ENCODE measurements at places on chromosomes 1 and 21.

- DNase-seq: no peak
Measured at GRCh38 chr1:36625253-36625934, 142.7 kb upstream of the CSF3R start.

- no peak for DNase-seq
Measured at GRCh38 chr1:1594602-1595260, 5.2 kb downstream of the FNDC10 start.

- DNase-seq: no peak
Measured at GRCh38 chr1:67843331-67843730, 10.1 kb upstream of the GNG12 start.

GRCh38 chr1:235072096-235072495 lies 56.5 kb downstream of the TOMM20 start:
- DNase-seq: no peak

DNA sequence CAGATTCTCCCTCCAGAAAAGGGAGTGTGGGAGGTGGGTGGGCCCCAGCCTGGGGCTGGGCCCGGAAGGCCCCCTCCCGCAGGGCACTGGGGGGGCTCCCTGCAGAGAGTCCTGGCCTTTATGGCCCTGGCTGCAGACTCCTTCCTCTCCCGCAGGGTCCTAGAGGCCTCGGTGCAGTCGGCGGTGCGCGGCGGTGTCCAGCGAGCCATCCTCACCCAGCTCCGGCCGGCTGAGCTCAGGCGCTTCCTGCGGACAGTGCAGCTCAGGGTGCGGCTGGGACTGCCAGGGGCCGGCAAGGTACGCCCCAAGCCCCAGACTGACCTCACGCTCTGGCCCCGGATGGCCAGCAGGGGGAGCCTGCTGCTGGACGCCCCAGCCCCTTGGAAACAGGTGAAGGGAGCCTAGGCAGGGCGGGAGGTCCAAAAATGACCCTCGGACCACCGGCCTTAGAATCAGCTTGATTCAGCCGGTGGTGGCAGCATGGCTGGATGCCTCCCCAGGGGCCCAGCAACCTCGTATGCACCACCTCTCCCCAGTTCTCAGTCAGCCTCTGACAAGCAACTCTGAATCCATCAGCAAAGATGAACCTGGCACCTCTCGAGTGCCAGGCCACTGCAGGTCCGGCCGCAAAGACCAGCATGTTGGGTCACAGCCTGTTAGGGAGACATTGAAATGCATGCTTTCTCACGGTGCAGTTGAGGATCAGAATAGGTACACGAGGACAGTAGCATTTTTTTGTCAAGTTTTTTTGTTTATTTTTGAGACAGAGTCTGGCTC lies 20.6 kb downstream of the MTHFR start:
- DNase-seq: peak; percentile 37

DNA sequence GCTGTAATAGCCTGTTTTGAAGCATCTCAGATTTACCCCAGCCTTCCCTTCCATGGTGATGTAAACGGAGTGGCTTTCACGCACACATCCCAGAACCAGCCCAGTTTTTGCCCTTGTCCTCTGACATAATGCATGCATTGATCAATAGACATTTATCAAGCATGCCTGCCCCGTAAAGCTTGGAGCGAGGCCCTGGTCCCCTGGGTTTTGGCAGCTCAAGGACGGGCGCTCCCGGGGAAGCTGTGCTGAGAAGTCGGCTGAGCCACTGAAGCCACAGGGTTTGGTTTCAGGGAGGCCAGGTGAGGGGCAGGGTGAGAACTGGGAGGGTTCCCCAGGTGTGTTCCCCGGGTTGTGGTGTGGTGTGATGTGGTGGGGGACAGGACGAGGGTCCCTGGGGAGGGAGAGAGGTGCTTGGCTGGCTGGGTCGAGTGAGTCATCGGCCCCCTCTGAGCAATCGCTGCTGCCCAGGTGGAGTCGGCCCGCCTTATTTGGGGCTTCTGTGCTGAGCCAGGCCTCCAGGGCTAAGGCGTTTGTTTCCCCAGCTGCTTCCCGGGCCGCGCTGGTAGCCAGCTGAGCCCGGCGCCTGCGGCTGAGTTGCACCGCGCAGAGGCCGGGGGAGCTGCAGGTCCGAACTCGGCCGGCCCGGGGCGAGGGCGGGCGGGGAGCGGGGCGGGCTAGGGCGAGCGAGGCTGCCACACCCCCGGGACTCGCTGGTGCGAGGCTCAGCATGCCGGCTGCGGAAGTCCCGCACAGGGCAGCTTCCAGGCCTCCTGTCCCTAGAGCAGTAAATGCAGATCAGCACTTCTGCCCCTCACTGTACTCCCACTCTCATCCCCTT lies 23.6 kb downstream of the ATP2B4 start:
- peak; percentile 63 for DNase-seq

GRCh38 chr1:116477429-116477828 lies 93.4 kb downstream of the CD58 start:
- DNase-seq: no peak

GRCh38 chr1:81781749-81782148 lies 19.0 kb upstream of the ADGRL2 start:
- no peak for DNase-seq

DNA sequence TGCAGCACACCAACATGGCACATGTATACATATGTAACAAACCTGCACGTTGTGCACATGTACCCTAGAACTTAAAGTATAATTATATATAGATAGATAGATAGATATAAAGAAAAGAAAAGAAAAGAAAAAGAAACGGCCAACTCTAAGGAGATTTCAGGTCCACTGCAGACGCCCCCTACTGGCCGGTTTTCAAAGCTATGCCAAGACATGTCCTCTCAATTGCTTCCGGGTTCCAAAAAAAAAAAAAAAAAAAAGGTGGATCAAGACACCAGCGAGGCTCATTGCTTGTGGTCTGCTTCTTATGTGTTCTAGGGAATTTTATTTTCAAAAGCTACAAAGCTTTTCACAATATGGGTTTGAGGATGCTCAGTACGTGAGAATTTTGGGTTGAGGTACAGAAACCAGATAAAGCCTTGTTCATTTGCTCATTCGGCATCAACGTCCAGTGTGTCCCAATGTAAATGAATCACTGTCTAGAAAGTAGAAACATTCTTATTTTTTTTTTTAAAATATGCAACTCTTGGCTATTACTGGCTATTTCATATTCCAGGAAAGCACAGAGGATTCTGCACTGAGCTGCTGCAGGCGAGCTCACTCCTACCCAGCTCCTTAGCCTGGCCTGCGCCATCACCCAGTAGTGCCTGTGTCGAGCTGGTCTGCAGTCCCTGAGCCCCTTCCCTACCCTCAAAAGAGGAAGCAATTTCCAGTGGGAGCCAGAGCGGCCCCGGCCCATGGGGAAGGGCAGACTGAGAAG lies 643.0 kb downstream of the KIF26B start:
- DNase-seq: no peak

- no peak for DNase-seq
Measured at GRCh38 chr1:157262891-157263290, 124.7 kb upstream of the ETV3 start.

DNA sequence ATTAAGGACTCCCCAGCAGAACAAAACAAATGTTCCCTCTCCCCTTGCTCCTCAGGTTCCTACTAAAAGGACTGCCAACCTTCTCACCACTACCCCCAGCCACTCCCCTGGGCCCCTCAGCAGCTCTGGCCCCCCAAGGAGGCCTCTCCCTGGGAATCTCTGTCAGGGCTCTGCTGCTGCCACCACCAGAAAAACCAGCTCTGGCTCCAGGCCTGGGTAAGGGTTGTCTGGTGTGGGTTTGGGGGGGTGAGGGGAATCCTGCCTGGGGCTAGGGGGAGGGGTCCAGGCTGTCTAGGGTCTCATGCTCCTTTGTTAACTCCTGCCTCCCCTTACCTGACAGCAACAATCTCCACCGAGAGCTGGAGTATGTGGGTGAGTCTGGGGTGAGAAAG lies 4.8 kb downstream of the NECTIN4 start:
- DNase-seq: no peak

DNA sequence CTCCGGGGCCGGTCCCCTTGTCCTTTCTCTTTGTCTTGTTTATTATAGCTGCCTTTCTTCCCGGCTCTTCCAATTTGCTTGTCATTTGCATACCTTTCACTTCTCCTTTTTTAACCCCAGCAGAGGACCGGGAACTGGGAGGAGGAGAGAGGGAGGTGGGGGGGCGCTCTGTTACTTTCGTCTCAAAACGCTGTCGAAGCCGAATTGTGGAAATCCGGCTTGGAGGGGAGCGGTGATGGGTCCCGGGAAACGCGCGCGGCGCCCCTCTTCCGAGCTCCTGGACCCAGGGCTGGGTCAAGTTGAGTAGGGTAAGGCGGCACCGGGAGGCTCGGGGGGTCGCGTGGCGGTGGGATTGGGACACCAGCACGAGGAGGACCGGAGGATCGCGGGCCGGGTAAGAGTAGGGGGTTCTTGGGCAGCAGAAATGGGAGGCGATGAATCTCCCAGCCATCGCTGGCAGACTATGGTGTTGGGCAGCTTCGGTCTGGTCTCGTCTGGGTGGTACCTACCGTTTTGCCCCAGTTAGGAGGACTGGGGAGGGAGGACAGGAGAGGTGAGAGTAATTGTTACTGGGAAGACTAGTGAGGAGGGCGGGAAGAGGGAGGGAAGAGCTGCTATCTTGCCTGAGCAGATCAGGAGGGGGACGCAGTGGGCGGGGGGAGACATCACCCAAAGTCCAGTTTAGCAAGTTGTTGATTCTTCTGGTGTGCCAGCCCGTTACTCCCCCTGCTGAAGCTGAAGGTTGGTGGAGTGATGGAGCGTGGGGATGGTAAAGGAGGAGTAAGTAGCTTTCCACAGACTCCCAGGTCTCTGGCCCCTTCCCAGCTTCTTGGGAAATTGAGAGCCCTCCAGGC lies 1.5 kb downstream of the PROX1 start:
- no peak for DNase-seq

GRCh38 chr1:179589509-179589908 lies 2.1 kb upstream of the TDRD5 start:
- DNase-seq: no peak

GRCh38 chr21:34936371-34936789 lies 112.7 kb downstream of the RUNX1 start:
- DNase-seq: no peak

GRCh38 chr1:212699625-212700222 lies at the start of gene BATF3:
BATF3 (minus strand) TSS chr1:212699840; CDS start chr1:212699762, 78 bp downstream.
- peak; percentile 74 for DNase-seq

- no peak for DNase-seq
Measured at GRCh38 chr1:239706245-239706892, 320.0 kb downstream of the CHRM3 start.

DNA sequence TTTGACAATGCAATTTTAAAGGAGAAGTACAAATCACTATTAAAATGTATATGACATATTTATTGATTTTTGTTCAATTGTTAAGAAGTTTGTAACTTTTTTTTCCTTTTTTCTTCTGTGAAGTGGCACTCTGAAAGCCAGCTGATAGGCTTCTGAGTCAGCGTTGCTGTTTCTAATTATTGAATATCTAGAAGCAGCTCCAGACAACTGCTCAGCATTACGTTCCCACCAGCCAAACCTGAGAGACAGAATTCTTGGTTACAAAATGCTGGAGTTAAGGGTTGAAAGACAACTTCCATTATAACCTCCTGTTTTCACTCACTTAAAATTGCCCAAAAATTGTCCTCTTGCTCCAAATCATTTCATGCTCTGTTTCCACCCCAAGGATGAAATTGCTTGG lies 31.4 kb upstream of the LMX1A start:
- no peak for DNase-seq

DNA sequence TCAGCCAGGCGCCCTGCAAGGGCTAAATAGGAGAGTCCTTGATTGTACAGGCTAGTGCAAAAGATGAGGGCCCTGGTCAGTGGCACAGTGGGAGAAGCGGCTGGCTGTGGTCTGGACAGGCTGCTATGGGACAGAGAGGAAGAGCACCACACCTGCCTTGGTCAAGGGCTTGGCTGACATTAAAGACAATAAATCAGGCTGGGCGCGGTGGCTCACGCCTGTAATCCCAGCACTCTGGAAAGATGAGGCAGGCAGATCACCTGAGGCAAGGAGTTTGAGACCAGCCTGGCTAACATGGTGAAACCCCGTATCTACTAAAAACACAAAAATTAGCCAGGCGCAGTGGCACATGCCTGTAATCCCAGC lies 62.9 kb downstream of the NID1 start:
- no peak for DNase-seq

GRCh38 chr1:68819190-68819829 lies 322.4 kb upstream of the DEPDC1 start:
- no peak for DNase-seq

DNA sequence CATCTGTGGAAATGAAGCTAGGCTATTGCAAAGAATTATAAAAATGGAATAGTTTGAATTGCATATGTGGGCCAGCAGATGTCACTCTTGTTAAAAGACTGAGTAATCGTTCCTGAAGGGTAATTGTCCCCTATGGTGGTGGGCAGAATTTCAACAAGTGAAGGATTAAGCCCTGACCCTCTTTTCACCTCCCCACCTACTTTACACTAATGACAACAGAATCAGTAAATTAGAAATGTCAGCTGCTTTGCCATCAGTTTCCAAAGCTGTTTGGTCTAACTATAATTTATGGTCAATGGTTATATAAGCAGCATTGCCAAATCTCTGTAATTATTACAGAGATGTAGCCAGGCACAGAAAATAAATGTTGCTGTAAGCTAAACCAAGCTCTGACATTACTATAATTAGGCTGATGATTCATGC lies 898.6 kb downstream of the AMY1C start:
- DNase-seq: no peak

DNA sequence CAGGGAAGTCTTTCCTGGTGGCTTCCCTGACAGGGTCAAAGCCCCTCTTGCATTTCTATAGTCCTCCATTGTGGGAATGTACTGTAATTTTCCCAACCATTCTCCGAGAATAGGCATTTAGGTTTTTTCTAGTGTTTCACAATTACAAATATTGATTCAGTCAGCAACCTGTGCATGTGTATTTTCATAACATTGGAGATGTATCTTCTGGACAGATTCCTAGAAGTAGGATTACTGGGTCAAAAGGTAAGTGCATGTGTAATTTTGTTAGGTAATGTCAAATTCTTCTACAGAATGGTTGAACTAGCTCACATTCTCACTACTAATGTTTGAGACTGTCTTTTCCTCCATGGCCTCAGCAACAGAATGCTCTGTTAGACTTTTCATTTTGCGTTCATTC lies 8.3 kb upstream of the PLA2G2A start:
- no peak for DNase-seq

DNA sequence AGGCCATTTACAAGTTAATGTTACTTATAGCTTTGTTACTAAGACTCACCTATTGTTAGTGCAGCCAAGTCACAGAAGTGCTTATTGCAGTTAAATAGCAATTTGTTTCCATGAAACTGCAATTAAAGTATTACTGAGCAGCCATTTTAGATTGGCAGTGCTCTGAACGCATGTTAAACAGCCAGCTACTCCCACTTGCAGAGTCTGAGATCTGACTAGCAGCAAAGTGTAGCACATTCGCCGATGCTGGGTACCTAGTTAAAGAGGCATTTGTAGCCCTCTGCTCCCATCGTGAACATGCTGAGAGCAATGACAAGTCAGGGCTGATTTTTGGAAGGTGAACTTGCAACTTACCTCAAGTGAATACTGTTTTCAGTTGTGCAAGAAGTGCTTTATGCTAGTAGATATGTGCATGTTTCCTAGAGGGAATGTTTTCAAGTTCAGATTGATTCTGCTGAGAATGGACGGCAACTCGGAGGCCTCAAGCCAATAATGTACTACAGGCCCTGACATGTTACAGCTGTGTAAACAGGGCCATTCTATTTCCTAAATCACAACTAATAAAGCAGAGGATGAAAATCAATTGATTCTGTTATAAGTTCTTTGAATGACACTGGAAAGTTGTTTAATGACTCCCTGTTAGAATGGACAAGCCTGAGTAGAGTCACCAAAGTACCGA lies 19.8 kb downstream of the LMO4 start:
- no peak for DNase-seq

Measured in stimulated activated CD8-positive, alpha-beta memory T cell treated with anti-CD3 and anti-CD28 coated beads, Interleukin-2, amount 100 ng/mL, for 48 hours (primary cell).